ENCODE measurements at places on chromosomes 12 and 14.

DNA sequence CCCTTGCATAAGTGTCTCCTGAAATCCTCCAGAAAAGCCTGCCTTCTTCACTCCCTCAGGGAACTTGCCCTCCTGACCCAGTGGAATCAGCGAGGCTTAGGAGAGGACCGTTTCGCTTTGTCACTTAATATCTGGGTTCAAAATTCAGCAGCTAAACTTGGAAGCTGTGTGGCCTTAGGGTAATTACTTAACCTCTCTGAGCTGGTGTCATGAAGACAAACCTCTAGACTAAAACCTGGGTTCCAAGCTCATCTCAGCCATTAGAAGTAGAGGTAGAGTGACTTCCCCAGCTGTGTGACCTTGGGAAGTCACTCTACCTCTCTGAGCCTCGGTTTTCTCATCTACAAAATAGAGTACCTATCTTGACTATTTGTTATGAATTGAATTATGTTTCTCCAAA is 18.3 kb upstream of the RBM19 start:
- DNase-seq = no peak

DNA sequence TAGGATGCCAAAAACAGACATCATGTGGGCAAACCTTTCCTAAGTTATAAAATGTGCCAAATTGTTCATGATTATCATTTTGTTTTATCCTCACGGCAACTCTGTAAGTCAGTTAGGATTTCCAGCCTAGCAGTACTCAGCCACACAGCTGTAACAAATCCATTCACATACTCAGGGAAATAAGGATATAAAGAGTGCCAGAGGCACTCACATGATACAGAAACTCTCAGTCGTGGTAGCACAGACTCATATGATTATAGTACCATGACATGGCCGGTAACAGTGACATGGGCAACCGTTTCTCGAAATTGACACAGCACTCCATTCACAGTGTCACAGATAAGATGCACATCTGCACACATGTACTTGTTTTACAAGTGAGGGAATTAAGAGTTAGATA is 344.2 kb downstream of the LRIG3 start:
- DNase-seq = no peak

- peak; percentile 56 for DNase-seq
Observed at GRCh38 chr12:71439613-71440344, at the start of gene LGR5. Gene LGR5 (plus strand): TSS chr12:71439798. CDS start chr12:71440081, 283 bp downstream.

- no peak for DNase-seq
Observed at GRCh38 chr14:64708148-64709004, 4.2 kb downstream of the PLEKHG3 start.

- DNase-seq = peak; percentile 31
Observed at GRCh38 chr14:91573894-91574837, 64.1 kb upstream of the PPP4R3A start.

DNA sequence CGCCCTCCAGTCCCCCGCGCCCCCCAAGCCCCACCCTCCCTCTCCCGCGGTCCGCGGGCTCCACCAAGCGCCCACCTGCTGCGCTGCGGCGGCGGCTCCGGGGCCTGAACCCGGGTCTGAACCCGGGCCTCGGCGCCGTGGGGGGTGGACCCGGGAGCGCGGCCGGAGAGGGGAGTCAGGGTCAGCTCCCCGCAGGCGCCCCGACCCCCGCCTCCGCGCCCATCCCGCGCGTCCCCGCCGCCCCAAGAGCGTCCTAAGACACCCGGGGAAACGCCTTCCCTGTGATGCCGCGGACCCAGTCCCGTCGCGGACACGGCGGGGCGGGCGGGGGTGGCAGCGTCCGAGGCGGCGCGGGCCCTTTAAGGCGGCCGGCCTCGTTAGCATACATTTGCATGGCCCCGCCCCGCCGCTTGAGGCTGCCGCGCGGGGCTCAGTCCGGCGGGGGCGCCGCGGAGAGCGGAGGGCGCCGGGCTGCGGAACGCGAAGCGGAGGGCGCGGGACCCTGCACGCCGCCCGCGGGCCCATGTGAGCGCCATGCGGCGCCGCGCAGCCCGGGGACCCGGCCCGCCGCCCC is at the start of gene MMP17:
Gene MMP17, plus strand, starts transcription at position 433 of the 574 bp plus-strand sequence. Its CDS starts 102 bp downstream, at position 535.
- DNase-seq = peak; percentile 64

- DNase-seq = peak; percentile 14
Observed at GRCh38 chr12:44875417-44875953, 630 bp downstream of the NELL2 start.

GRCh38 chr12:62259631-62259992 is 592 bp upstream of the USP15 start:
- no peak for DNase-seq

DNA sequence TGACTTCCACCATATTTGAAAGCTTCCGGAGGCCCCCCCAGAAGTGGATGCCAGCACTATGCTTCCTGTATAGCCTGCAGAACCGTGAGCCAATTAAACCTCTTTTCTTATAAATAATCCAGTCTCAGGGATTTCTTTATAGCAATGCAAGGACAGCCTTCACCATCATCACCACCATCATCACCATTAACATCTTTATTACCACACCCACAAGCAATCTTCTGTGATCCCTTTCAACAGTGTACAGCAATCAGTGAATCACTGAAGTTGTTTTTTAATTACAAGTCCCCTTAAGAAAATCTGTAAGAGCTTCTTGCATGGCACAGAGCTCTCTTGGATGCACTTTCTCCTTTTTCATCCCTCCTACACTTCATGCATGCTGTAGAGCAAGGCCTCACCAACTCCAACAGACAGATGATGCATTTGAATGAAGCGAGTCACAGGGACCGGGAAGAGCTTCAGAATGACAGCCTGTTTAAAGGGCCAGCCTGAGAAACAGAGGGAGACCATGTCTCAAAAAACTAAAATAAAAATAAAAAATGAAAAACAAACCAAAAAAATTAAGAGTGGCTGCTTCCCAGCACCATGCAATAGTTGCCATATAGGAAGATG is 83.6 kb upstream of the VASH1 start:
- DNase-seq = no peak

- DNase-seq = no peak
Observed at GRCh38 chr12:22447223-22447622, 97.1 kb downstream of the C2CD5 start.

GRCh38 chr12:31931796-31932715 is 27.2 kb upstream of the RESF1 start:
- DNase-seq = no peak

GRCh38 chr12:57166971-57167371 is 19.6 kb upstream of the LRP1-AS start:
- DNase-seq = no peak

DNA sequence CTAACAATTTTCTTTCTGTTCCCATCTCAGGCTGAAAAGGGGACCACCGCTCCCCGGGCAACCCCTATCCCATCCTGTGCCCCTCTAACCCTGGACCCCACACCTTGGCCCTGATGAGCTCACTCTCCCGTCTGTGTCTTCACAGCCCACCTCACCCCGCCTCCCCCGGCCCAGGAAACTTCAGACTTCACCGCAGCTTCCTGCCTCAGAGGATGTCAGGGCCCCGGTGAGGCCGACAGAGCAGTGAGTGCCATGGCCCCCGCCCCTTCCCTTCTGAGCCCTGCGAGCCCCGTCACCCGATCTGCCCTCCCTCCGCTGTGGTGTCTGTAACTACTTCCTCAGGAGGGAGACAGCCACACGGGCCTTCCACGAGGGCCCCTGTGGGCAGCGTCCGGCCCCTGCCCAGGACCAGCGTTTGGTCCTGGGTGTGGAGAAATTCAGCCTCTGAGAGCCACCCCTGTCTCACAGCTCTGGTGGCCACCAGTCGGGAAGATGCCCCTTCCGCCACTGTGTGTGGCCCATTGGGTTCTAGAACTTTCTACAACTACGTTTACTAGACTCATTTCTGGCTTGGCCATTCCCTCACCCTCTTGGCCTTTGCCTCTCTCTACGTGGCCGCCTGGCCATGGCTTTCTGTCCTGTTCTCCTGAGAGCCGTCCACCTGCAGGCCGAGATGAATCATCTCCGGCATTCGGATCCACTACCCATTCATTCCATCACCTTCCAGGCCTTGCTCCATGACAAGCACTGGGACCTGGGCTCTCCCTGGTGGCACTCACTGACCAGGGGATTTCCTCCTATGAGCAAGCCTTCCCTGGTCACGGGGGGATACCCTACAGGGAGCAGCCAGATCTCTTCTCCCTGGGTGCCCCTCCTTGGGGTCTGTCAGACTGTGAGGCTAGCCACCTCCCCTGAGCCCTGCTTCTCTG is 3.4 kb downstream of the RHOF start:
- DNase-seq = peak; percentile 70

- DNase-seq = no peak
Observed at GRCh38 chr14:72598306-72598705, 295.6 kb downstream of the DPF3 start.

- no peak for DNase-seq
Observed at GRCh38 chr12:122672515-122672914, 30.6 kb downstream of the HCAR2 start.

DNA sequence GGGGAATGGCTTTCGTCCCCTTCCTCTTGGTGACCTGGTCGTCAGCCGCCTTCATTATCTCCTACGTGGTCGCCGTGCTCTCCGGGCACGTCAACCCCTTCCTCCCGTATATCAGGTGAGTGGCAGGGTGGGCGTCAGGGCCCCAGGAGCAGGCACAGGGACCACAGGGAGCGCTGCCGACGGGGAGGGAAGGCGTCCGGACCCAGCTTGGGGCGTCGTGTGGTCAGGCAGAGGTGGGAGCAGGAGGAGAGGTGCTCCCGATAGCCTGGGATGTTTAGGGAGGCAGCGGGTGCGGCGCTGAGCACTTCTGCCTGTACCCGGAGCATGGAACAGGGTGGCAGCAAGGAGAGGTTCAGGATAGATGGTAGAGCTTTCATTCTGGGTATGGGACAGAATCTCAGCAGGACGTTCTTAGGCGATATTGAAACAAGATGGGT is 444 bp downstream of the DRAM1 start:
- no peak for DNase-seq

DNA sequence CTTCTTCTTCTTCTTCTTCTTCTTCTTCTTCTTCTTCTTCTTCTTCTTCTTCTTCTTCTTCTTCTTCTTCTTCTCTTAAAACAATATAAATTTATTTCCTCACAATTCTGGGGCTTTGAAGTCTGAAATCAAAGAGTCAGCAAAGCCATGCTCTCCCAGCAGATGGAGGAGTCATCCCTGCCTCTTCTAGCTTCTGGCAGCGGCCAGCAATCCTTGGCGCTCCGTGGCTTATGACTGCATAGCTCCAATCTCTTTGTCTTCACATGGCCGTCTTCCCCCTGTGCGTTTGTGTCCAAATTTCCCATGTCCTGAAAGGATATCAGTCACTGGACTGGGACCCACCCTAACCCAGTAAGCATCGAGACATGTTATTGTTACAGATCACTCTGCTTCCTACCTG is 22.9 kb downstream of the KCNA1 start:
- no peak for DNase-seq

DNA sequence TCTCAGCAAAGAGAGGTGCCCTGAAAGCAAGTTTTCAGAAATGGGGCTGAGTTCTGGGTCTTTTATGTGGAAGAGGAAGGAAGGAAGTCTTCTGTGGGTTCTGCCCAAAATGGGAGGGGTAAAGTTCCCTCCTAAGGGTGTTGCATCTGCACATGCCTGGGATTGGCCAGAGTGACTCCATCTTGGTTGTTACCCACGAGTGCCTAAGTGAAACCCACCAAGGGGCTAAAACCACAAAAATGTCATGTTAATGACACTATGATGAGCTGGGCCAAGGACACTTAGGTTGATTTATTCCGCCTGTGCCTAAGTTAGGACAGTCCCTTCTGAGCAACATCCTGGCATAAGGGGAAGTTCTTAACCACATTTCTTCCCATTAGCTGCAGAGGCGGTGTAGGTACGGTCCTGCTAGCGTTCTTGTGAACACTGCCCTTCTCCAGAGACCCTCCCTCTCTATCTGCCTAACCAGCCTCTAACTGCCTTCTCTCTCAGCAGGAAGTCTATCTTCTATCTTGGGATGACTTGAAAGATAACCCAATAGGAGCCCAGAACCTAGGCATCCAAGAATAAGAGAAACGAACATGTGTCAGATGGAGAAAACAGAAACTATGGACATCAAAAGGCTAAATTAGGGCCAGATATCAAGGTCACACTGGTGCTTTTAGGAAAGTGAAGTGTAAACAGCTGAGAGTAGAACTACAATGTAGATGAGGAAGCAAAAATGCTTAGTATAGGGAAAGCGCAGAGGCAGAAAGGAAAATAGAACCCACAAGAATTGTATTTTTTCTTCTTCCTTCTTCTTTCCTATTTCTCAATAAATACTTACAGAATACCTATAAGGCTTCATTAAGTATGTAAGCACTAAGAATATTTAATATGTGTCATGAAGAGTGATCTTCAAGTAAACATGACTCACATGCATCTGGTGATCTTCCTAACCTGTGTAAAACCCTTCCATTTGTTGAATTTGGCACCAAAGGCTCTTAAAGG is 104.2 kb upstream of the AMN1 start:
- no peak for DNase-seq

Data from endothelial cell (in vitro differentiated cells).